ENCODE measurements at places on chromosomes 4 and X.

DNA sequence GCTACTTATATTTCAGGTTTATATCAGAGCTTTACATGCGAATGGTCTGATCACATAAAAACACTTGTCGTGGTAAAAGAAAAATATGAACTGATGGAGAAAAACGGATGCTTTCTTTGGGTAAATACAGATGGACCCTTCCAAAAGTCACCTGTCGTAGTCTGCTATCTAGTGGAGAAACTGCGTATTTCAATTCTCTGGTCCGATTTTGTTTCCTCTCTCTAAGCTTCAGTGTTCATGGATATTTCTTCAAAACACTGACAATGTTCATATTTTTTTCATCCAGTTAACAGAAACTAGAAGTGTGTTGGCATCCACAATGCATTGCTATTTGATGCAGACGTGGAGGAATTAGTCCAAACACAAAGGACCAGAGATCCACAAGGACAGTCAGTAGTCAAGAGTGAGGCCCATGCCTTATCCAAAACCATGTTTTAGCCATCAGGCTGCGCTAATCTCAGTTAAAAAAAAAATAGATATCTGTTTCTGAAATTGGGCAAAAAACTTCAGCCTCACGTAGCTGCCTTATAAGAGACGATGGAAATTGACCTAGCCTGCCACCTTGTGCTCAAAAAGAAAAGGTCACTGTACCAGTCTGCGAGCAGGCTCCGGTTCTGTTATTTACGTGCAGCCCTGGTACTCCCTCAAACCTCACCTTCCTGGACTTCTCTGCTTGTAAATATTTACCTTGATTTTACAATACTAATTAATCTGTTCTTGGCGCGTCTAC is 16.0 kb downstream of the MEPE start:
- DNase-seq, result peak; percentile 64

GRCh38 chr4:170400361-170400760 is 310.6 kb upstream of the AADAT start:
- no peak for DNase-seq

- DNase-seq, result no peak
Observed at GRCh38 chr4:153325558-153325957, 18.9 kb upstream of the MND1 start.

DNA sequence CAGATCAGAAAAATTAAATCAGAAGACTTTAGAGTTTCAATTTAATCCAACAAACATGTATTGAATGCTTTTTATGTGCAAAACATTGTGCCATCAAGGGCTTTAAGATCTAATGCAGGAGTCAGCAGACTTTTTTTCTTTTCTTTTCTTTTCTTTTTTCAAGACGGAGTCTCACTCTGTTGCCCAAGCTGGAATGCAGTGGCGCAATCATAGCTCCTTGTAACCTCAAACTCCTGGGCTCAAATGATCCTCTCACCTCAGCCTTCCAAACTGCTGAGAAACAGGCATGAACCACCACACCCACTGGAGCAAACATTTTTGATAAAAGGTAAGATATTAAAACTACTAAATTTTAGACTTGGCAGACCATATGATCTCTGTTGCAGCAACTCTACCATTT is 24.6 kb upstream of the LRBA start:
- DNase-seq, result no peak

- DNase-seq, result no peak
Observed at GRCh38 chr4:109998867-109999584, 86.3 kb downstream of the EGF start.

Data from substantia nigra (tissue), 51 donors.